ENCODE measurements at places on chromosomes 3 and 15. TPM values are rescaled to one million over a fixed set of nuclear protein-coding genes. Genes with fewer than 3 reads are reported as not detected.

TOPBP1 gene
- total RNA-seq = 42.5 TPM

GRCh38 chr3:15273227-15273626 lies 59.2 kb downstream of the SH3BP5 start:
- DNase-seq = no peak

DNA sequence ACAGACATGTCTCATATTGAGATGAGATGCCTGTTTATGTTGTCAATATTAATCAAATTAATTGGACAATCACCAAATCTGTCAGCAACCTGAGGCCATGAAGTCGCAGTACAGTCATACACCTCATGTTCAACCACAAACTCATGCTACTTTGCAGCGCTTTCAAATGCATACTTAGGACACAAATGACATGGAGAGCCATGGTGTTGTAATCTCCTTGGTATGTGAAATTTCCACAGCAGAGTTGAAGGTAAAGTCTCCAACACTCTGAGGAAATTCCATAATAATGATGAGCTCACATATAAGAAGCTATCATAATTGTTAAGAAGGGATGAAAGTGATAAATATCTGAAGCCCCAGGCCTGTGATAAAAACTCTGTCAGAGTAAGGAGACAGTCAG lies 873.9 kb downstream of the MCTP2 start:
- peak; percentile 74 for DNase-seq

CPA3 gene
- total RNA-seq = not detected

GRCh38 chr3:2212206-2212605 lies 113.5 kb downstream of the CNTN4 start:
- no peak for DNase-seq

GRCh38 chr3:25861566-25861965 lies 71.7 kb downstream of the OXSM start:
- DNase-seq = no peak

DNA sequence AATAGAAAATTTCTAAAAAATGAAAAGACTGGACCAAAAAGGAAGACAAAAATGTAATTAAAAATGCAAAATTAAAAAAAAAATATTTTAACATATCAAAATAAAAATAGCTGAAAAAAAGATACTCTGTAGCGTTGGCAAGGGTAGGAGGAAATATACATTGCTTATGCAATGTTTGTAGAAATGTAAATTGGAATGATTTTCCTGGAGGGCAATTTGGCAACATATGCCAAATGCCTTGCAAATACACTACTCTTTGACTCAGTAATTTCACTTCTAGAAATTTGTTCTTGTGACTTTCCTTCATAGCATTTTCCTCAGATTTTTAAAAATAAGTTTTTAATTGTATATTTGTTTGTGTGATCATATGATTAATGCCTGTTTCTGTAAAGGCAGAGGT lies 296.6 kb downstream of the ZNF621 start:
- DNase-seq = no peak

DNA sequence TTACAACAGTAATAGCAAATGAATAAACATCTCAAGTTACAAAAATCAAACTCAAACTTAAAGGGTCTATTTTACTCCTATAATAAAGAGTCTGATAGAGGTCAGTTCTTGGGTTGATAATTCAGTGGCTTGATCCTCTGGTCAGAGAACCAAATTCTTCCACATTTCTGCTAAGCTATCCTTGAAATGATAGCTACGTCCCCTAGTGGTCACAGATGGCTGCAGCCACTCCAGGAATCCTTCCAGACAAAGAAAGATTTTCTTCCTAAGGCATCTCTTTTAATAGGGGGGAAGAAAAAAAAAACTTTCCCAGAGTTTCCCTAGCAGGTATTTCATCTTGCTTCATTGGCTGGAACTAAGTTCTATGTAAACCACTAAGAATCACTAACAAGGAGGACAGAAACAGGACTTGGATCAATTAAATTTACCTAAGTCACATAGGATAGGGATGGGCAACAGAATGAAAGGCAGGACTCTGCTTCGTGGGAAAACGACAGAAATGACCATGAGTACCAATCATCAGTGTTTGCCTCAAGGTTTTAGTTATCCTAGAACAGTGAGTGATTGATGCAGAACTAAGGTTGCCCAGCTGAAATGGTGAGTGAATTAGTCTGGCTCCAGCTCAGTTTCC lies 160.7 kb downstream of the STAC start:
- no peak for DNase-seq

GRCh38 chr3:39372833-39373232 lies 10.3 kb upstream of the SLC25A38 start:
- peak; percentile 55 for DNase-seq

RBP2 gene
- not detected for total RNA-seq

- DNase-seq = peak; percentile 58
Measured at GRCh38 chr15:75201616-75202250, at the start of gene C15orf39. TSS of gene C15orf39 (plus strand) at chr15:75201882. CDS start at chr15:75206049, 4,167 bp downstream.

Data from foreskin keratinocyte (primary cell).